Stimulated activated CD4-positive, alpha-beta T cell treated with anti-CD3 and anti-CD28 coated beads, Interleukin-4, amount 100 ng/mL, for 4 hours (primary cell): ENCODE measurements at places on chromosomes 1 and 21.

- DNase-seq = no peak
Measured at GRCh38 chr1:45097944-45098343, 85.9 kb downstream of the UROD start.

- DNase-seq = no peak
Measured at GRCh38 chr1:85428471-85429089, 36.4 kb downstream of the DDAH1 start.

DNA sequence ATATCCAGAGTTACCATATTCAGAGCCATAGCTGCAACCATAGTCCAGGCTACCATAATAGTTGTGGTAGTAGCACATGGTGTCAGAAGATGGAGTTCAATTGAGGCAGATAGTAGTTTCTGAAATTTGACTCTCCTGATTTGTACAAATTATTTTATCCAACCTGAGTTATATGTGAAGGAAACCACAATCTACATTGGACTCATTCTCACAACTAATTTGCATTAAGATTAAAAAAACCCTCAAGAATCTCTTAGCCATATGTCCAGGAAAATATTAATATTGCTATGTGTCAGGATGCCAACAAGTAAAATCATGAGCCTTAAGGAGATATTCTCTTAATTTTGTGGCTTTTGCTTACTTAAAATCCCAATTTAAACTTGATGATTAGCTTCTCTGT, at the start of gene KRTAP22-2:
TSS of gene KRTAP22-2 (minus strand) at position 101 of the 400 bp plus-strand sequence.
- DNase-seq = no peak

DNA sequence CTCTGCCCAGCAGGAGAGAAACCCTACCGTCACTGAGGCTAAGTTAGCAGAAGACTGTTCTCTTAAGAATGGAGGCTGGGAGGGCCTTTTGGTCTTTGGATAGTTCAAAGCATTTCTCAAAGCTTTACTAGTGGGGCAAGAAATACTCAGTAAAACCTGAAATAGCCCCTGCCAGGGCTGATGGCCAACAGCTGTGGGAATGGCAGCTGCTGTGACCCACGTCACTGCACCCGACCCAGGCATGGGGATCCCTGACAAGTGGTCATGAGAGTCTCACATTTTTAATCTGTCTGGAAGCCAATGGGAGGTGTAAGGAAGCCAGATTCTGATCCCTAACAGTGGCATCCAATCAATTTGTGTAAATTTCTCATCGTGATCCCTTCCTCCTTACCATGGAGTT, 44.5 kb upstream of the ENAH start:
- DNase-seq = no peak

DNA sequence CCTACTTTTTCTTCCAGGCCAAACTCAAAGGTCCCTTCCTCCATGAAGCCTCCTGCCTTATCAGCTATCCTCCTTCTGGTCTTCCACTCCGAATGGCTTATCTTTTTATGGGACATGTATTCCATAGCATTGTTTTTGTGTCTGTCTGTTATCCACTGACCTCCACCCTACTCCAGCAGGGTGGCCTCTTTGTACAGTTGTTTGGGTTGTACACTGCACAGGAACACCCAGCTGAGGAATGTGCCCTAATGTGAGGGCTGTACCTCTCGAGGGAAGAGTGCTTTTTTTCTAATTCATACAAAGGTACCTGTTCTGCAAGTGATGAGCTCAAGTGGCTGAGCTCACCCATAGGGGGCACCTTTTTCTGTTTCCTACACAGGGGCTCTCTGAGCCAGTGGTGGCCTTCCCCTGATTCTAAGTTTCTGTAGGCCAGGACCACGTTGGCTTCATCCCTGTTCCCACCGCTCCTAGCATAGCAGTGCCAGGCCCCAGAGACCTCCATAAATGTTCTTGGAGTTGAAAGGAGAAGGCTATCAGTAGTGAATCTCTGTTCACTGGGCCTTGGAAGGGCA, 108.2 kb downstream of the FOXD2 start:
- DNase-seq = no peak

DNA sequence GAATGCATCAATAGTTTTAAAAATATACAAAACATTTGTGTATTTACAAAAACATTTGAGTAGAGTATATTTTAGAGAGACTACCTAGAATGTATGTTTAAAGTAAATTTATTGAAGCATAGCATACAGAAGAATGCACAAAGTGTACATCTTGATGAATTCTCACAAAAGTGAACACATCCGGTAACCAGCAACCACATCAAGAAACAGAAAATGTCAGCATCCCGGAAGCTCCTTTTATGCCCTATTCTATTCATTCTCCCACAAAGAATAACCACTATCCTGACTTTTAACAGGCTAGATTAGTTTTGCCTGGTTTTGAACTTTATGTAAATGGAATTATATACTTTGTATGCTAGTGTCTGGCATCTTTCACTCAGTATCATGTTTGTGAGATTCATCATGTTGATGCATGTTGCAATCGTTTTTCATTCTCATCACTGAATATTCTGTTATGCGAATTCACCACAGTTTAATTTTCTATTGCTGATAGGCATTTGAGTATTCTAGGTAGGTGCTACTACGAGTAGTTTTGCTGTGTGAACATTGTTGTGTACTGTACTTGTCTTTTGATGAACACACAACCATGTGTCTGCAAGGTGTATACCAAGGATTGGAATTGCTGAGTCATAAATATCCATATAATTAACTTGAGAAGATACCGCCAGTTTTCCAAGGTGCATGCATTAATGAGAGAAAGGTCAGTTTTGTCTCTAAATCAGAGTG, 75.4 kb downstream of the CACHD1 start:
- DNase-seq = no peak

- no peak for DNase-seq
Measured at GRCh38 chr1:20618550-20618949, 14.7 kb upstream of the PINK1 start.

DNA sequence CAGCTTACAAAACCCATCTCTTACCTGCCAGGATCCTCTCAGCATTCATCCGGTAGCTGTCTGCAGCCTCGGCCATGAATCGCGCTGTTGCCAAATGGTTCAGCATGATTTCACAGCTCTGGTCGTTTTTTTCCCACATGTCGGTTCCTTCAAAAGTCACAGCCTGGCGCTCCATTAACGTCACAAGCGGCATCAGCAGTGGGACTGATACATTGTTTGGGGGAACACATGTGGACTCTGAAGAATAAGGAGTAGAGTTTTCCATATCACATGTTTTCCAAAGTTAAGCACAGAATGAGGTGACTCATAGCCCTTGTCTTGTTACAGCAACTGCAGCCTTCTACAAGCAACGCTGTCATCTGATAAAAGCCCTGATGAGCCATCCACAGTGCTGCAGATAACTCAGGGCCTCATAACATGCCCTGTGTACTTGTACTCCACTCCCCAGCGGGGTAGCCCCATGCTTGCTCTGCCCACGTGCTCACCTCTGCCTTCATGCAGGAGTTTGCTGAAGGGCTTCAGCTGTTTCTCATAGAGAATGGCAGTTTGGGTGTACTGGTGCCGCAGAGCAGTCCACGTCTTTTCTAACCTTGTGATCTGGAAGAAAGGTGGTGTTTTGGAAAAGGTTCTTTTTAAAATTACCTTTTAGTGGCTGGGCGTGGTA, 114.2 kb downstream of the BCAR3 start:
- DNase-seq = no peak

DNA sequence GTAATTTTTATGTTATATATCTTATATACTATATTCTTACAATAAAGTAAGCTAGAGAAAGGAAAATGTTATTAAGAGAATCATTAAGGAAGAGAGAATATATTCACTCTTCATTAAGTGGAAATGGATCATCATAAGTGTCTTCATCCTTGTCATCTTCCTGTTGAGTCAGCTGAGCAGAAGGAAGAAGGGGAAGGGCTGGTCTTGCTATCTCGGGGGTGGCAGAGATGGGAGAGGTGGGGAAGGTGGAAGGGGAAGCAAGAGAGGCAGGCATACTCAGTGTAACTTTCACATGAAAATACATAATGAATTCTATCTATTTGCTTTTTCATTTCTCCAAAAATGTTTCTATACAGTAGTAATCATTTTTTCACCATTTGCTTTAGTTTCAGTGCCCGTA, 5.1 kb downstream of the DNASE2B start:
- no peak for DNase-seq

DNA sequence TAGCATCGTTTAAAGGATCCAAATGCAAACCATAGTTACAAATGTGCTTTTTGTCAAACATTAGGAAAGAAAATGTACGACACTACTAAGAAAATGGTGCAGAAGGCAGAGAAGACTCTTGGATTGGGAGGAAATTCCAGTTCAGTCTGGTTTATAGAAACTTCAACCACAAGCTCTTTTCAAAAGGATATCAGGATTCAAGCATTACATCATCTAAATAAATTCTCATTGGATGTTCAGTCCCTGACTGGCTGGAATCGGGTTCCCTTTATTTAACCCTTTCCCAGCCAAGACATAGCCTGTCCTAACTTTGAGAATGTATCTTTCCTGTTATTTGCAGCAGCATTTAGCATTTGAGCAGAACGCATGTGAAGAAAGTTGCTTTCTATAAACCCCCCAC, 184.6 kb downstream of the LMO4 start:
- DNase-seq = no peak

- no peak for DNase-seq
Measured at GRCh38 chr1:184930645-184931044, 43.7 kb downstream of the NIBAN1 start.

DNA sequence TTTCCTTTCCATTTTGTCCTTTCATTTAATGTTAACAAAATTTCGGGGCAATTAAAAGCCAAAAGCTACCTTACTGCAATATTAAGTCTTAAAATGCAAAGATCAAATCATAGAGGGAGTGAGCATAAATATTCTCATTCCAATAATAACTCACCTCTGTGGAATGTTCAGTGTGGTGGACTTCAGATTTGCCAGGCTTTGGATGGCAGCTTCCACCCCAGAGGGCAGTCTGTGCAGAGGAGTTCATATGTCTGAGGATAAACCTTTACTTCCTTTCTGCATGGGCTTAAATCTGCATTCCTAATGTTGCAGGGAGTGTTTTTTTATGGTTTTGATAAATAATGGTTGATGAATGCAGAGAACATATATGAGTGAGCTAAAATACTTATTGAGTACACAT, 16.3 kb downstream of the KIAA0040 start:
- no peak for DNase-seq
